AG08396 (cell line): ENCODE measurements at places on chromosomes 5 and 9.

GRCh38 chr5:135199919-135200318, 165.9 kb upstream of the PITX1 start:
- no peak for DNase-seq

DNA sequence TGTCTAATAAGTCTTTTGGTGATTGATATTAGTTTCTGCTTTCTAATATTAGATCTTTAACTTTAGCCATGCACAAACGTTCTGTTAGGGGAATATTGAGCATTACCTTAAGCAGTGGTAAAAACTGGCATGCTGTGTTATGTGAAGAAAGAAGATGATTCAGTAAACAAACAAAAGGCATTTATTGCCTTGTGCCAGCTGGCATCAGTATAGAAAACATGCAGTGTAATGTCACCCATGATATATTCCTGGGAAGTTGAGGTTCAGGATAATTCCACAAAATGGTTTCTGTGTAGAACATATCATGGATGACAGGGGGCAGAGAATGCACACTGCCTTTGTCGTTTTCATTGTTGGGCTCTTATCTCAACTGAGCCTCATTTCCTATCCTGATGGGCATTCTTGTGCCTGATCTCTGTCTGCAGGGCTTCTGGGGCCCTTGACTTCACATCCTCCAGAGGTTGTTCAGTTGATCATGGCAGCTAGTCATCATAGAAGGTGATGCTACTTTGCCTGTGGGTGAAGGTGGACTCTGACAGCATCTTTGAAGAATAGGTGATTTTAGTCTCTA, 24.2 kb downstream of the LRRTM2 start:
- no peak for DNase-seq

- no peak for DNase-seq
Measured at GRCh38 chr5:82057051-82057450, 85.2 kb downstream of the ATG10 start.

DNA sequence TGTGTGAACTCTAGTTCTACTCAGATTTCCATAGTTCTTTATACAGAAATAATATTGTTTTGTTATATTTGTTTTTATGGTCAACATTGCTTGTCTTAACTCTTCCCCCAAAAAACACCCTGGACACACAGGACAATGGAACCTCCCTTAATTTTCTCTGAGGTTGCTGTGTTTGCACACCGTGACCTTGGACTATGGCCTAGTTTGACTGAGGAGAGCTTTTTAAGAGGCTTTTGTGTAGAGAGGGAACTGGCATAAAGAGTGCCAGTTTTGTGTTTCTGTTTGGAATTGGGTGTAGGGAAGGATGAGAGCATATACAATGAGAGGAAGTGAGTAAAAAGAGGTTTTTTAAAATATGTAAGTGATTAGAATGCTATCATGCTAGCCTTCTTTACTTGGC, 101.1 kb upstream of the MEF2C start:
- no peak for DNase-seq

GRCh38 chr9:3993773-3994172, 306.1 kb downstream of the GLIS3 start:
- DNase-seq, result no peak

GRCh38 chr9:105500108-105500766, 52.4 kb downstream of the FSD1L start:
- no peak for DNase-seq

GRCh38 chr9:91001146-91001611, 199.6 kb downstream of the SYK start:
- peak; percentile 17 for DNase-seq

DNA sequence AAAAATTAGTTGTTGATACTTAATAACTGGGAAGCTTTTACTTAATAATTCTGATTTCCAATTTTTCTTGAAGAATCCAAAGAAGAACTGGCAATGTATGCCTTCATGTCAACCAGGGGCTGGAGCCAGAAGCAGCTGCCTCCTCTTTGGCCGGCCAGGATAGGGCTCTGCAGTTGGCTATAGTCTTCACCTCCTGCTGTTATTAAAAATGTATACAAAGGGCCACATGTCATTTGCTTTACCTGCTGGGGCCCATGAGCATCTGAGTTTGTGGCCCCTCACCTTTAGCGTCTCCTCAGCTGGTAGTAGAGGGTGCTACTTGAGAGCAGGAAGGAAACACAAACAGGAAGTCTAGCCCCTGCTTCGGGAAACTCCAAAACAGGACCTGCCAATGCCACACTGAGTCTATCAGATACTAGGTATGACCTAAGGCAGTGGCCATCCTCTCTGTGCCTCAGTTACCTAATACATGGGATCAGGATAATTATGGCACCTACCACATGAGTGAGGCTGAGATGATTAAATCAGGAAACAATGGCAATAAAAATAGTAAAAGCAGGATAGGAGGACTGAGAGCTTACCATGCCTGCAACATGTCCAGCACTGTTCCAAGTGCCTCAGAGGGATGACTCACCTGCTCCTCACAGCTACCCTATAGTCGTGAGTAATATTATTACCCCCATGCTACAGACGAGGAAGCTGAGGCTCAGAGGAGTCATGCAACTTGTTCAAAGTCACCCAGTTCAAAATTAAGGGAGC, 21.3 kb downstream of the CCDC69 start:
- DNase-seq, result peak; percentile 57

DNA sequence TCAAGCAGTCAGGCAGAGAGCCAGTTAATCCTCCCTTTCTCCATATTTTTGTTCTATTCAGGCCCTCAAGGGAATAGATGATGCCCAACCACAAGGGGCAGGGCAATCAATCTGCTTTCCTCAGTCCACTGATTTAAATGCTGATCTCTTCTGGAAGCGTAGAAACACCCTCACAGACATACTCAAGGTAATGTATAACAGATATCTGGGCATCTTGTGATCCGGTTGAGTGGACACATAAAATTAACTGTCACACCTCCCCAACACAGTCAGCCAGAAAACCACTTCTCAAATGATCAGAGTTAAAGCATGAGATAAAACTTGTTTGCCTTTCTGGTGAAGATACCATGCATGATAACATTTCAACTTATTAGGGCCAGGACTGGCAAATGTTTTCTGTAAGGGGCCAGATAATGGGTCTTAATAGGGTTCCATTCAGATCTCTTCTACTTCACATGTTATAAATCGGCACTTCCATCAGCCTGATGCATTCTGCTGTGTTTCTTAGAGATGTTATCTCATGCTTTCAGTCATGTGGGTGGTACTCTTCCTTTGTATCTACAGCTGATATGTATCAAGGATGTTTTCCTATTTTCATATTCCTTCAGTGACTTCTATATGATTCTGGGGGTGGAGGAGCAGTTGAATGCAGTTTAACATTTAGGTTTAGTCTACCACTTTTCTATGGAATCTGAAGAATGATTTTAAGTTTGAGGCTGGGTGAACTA, 58.9 kb upstream of the CNTLN start:
- no peak for DNase-seq

DNA sequence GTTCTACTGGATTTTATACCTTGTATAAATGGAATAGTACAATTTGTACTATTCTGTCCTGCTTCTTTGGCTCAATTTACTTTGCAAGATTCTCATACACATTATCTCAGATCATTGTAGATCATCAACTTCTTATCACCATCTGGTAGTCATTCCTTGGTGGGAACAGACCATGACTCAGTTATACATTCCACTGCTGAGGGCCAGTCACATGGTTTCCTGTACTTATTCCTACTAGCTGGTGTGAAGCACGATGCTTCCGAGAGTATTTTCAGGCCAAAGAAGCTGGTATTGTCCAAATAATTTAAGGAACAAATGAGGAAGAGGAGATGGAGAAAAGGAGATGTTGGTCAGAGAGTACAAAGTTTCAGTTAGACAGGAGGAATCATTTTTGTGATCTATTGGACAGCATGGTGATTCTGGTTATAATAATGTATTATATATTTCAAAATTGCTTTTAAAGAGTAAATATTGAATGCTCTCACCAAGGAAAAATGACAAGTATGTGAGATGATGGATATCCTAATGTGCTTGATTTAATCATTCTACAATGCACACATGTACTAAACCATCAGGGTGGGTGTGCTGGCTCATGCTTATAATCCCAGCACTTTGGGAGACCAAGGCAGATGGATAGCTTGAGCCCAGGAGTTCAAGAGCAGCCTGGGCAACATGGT, 124.1 kb downstream of the SYK start:
- DNase-seq, result peak; percentile 54

DNA sequence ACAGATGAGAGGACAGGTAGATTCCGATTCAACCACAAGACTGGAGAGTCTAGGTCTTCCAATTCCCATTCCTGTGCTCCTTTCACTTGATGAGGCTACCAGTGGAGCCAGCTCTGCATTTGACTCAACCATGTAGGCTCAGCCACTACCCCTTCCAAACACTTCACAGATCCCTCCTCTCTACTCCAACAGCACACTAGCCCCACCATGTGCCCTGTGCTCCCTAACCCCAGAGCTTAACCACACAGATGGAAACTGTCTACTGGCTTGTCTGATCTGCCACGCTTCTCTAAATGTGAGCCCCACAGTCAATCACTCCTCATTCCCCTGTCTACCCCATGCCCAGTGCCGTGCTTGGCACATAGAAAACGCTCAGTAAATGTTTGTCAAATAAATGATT, 508.2 kb downstream of the CDK5RAP2 start:
- DNase-seq, result no peak

GRCh38 chr5:99032234-99033013, 103.6 kb upstream of the CHD1 start:
- DNase-seq, result peak; percentile 69

GRCh38 chr5:146283344-146283761, 55.3 kb upstream of the POU4F3 start:
- peak; percentile 65 for DNase-seq

DNA sequence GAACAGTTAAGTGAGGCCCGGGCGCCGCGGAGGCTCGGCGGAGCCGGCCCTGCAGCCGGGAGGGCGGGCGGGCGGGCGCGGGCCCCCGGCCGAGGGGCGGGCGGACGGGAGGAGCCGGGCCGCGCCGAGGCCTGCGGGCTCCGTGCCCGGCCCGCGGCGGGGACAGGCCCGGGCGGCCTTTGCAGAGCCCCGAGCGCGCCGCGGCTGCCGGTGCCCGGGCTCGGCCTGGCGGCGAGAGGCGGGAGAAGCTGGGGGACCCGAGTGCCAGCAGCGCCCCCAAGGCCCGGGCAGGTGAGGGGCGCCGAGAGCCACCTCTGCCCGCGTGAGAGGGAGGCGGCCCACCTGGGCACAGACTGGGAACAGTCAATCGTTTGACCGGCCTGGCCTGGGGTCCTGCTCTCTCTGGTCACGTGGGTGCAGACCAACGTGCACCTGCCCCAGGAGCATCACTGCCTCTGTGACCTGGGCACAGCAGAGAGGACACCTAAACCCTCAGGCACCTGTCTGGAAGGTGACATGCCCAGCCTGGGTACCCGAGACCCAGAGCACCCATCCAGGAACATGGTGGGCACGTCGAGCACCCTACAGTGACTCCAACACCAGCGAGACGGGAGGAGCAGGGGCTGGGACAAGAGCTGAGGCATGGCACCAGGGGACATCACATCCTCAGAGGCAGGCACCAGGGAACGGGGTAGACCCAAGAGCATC, 531 bp downstream of the MVB12B start:
- DNase-seq, result no peak

- no peak for DNase-seq
Measured at GRCh38 chr9:129459547-129460322, 161.2 kb downstream of the C9orf50 start.

DNA sequence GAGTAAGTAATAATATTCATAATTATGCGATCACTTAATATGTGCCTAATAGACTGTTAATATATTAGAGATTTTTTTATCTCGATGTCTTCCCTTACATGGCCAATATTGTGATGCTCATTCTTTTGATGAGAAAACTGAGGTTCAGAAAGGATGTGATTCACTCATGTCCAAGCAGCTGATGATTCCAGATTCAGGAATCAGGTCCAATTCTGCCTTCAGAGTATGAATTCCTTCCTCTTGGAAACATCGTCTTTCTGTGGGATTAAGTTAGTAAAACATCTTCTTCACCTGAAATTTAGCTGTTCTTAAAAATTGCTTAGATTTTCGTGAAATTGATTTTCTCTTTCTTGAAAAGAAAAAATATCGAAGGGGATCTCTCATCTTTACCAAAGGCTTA, 242.5 kb upstream of the RFX3 start:
- no peak for DNase-seq

GRCh38 chr5:32319392-32319791, 6.7 kb upstream of the MTMR12 start:
- no peak for DNase-seq
